ENCODE measurements at places on chromosomes 3 and 15.

DNA sequence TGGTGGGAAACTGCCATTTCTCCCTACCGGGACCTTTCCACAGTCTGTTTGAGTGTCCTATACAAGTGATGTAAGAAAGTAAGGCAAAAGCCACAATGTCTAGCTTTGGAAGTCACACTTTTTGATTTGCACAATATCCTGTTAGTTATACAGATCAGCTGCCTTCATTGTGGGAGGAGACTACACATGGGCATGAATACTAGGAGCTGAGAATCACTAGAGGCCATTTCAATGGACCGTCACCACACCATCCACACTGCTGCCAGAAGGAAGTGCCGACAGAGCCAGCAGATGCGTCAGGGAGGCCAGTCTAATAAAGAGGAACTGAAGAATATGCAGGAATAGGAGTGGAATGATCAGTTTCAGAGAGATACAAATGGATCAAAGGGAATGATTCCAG is 65.8 kb downstream of the SCN11A start:
- H3K4me3 ChIP-seq = no peak overlapping the region
- no peak overlapping the region for H3K27ac ChIP-seq
- no peaks in the 10 kb centered on the region for H3K36me3 ChIP-seq
- no peaks in the 10 kb centered on the region for H3K4me1 ChIP-seq

GRCh38 chr3:194203482-194204041 is 67.6 kb downstream of the HES1 start:
- peak overlapping the region; percentile 62 for H3K4me3 ChIP-seq
- no peaks in the 10 kb centered on the region for H3K27me3 ChIP-seq
- no peak for DNase-seq
- no peaks in the 10 kb centered on the region for H3K4me1 ChIP-seq

- H3K4me1 ChIP-seq = peaks cover 31% of the 10 kb centered on the region
- no peak for DNase-seq
- no peak overlapping the region for H3K4me3 ChIP-seq
Observed at GRCh38 chr15:63367390-63367789, 14.3 kb downstream of the CA12 start.

- DNase-seq = no peak
- H3K36me3 ChIP-seq = no peaks in the 10 kb centered on the region
- H3K27me3 ChIP-seq = no peaks in the 10 kb centered on the region
- no peak overlapping the region for H3K27ac ChIP-seq
- no peak overlapping the region for H3K4me3 ChIP-seq
Observed at GRCh38 chr3:46861605-46862368, 1.5 kb downstream of the MYL3 start.
